ENCODE measurements at places on chromosomes 1 and 21.

DNA sequence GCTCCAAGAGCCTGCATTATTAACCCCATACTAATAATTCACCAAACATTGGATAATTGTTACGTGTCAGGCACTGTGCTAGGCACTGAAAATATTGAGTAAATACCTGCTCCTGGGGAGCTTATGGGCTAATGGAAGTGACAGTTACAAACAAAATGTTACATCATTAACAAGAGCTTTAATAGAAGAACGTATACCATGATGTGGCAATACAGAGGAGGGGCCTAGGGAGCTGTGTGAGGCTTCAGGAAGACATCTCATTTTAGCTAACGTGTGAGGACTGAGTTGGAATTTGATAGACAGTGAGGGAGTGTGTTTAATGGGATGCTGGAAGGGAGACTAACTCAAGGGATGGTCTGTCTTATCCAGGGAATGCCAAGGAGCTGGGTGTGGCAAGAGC is 16.5 kb upstream of the TSPAN2 start:
- DNase-seq, result no peak

- DNase-seq, result no peak
These were observed 53.7 kb downstream of the ZBTB8A start for GRCh38 chr1:32592943-32593342.

DNA sequence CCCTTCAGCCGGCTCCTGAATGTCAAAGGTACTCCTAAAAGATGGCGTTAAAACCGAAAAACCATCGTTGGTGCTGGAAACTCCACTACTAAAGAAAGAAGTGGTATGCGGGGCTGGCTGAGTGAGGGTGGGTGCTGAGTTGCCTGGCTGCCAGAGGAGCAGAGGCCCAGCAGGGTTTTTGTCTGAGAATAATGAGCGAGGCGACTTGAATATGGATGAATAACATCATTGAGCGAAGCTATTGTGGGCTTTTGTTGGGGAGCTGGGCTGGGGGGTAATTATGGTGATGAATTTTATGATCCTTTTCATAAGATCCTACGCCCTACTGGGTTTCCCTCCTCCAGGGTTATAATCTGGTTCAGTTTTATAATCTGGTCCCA is 2.0 kb downstream of the PDPN start:
- no peak for DNase-seq

- no peak for DNase-seq
These were observed 145.9 kb downstream of the PGBD5 start for GRCh38 chr1:230280054-230280795.

DNA sequence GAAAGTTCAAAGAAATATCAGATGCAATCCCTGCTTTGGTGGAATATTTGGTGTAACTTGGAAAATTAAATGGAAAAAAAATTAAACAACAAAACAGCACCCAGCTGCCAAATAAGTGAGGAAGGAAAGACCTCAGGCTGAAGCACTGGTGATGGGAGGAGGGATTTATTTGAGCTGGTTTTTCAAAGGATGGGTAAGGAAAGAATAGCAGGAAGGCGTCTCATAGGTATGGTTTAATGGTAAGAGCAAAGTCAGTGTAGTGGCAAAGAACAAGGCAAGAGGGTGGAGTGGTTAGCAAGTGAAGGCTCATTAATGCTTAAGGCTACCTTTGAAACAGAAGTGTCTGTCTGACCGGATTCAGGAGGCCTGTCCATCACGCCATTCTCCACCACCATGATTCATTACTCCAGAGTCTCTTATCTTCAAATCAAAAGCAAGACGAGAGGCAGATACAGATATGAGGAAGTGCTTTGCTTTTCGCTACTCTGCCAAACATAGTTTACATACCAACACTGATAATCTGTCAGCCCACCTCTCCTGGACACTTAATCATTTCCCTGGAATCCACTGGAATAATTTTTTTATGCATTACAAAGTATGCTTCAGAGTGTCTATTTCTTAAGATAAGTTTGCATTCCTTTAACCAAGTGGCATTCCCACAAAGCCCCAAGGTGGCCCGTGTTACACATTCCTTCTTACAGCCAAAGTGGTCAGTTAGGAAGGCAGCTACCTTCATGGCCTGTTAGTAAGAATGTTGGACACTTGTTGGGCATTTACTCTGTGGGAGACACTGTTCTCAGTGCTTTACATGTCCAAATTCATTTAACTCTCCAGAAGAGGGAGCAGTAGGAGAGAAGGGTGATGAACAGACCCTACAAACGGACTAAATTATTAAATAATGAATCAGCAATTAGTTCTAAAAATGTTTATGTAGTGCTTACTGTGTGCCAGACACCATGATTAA is 146.6 kb downstream of the ROR1 start:
- DNase-seq, result no peak

DNA sequence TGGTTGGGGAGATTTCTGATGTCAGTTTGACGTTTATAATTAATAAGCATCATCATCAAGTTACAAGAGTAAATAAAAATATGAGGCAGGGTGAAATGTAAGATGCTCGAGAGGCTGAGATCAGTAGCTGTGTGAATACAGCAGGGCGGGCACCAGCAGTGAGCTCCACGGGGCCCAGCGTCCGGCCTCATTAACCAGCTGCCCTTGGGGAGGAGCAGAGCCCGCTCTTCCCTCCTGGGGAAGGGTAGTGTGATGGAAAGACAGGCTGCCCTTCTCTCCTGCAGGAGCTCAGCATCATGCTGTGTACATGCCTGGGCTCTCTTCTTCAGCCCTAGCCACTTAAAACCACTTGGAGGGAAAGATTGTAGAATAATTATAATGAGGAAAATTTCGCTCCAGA is 23.4 kb downstream of the PDE9A start:
- DNase-seq, result no peak

DNA sequence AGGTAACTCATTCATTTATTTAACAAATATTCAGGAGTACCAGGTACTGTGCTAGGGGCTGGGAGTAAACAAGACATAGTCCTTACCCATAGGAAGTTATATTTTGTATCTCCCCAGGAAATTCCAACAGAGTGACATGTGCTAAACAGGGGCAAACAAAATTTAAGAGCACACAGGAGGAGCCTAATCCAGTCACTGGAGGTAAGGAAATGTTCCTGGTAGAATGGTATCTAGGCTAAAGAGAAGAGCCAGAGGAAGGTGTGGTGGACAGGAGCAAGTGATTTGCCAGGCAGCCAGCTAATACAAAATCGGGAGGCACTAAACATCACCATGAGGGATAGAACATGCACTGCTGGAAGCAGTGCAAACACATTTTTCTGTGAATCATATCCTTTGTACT is 10.4 kb downstream of the TEX38 start:
- DNase-seq, result no peak

- no peak for DNase-seq
These were observed 274.3 kb downstream of the USP25 start for GRCh38 chr21:16004086-16004485.

DNA sequence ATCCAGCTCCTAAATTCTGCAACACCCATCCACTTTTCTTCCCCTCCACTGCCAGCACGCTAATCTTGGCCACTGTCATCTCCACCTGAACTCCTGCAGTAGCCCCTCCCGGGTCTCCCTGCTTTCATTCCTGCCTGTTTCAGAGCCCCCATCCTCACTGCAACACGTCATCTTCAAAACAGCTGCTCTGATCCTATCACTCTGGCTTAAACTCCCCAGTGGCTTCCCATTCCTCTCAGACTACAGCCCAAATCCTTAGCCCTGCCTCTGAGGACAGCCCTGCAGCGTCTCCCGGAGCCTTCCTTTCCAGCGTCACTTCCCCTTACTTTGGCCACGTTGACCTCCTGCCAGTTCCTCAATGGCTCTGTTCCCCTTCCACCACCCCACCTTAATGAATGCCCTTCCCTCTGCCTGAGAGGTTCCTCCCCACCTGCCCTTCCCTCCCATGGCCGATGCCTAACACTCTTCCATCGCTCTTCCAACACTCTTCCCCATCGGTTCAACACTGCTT is 22.9 kb upstream of the IFNAR2 start:
- DNase-seq, result no peak

DNA sequence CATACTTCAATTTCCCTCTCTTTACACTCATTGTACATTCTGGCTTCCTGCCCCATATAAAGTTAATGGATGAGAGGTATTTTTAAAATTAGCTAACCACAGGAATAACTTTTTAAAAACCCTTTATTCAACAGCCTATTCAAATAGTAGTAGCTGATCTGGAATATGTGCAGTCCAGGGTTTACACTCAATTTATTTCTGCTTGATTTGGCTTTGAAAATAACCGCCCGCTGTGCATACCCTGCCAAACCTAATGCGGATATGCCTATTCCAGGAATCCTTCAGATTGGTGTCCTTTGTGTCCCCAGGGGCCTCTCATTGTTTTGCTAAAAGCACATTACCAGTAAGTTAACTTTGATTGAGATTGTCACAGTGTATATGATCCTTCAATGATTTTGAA is 1686.2 kb downstream of the PLA2G4A start:
- no peak for DNase-seq

GRCh38 chr1:148362626-148363438 is 120.3 kb downstream of the PPIAL4G start:
- DNase-seq, result no peak

DNA sequence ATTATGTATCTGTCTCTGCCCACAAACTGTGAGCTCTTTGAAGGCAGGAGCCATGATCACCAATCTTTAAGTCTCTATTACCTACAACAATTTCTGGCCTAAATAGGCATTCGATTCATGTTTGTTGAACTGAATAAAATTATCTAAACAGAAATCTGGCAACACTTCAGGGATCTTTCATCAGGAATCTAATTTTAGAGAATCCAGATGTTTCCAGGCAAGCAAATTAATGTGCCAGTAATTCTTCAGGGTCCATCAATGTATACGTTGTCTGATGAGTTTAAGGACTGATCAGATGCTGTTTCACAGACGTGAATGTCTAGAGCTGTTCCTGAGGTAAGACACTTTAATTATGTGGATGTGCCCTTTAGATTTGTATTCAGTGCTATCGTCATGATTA is 524.4 kb downstream of the PTPRC start:
- no peak for DNase-seq

DNA sequence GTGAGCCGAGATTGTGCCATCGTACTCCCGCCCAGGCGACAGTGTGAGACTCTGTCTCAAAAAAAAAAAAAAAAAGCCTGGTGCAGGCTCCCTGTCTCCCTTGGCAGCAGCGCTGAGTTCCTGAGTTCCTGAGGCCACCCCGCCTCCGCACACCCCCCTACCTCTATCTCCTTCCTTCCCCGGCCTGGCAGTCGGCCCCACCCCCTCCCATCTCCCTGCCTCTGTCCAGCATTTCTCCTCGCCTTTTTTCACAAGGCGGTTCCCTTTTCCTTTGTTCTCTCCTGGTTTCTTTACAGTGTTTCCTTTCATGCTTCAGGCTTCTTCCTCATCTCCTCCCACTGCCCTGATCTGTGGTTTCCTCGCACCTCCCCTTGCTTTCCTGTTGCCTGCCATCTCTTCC is 2.7 kb downstream of the RORC start:
- DNase-seq, result no peak

- DNase-seq, result no peak
These were observed 144.6 kb downstream of the CLIC6 start for GRCh38 chr21:34813266-34813894.

DNA sequence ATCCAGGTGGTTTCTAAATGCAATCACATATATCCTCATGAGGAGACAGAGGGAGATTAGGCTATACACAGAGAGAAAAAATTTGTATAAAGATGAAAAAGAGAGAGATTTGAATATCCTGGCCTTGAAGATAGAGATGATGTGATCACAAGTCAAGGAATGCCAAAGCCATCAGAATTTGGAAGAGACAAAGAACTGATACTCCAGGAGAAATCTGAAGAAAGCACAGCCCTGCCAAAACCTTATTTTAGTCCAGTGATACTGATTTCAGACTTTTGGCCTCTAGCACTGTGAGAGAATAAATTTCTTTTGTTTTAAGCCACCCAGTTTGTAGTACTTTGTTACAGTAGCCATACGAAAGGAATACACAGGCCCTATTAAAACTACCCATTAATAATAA is 33.4 kb downstream of the DOCK7 start:
- DNase-seq, result no peak

DNA sequence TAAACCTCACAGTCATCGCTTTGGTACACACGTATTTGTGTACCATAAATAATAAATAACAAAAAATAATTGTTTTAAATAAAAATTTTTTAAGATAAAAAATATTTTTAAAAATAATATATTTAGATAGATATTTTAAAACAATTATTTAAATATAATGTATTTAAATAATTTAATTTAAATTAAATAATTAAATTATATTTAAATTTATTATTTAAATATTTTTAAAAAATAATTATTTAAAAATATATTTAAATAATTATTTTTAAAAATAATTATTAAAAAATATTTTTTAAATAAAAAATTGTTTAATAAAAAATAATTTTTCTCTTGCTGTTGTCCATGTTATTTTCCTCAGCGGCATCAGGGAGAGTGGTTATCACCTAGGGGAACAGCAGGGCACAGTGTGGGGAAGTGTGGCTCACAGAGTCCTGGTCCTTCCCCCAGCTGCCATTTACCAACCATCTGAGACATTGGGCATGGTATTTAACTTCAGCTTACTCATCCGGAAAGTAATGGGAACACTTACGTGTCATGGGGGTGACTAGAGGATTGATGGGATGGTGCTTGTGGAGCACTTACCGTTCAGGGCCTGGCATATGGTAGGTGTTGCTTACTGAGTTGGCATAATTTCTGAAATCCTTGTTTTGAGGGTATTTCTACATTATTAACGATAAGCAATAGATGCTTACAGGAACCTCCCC is 92.9 kb upstream of the TSPAN2 start:
- no peak for DNase-seq

GRCh38 chr1:78491451-78492071 is 787 bp downstream of the PTGFR start:
- peak; percentile 68 for DNase-seq

GRCh38 chr1:218679391-218679790 is 334.3 kb downstream of the TGFB2 start:
- DNase-seq, result no peak

- DNase-seq, result no peak
These were observed 170.4 kb downstream of the ACTL8 start for GRCh38 chr1:17925290-17926237.

GRCh38 chr1:230744382-230744781 is 2.8 kb upstream of the CAPN9 start:
- no peak for DNase-seq

- DNase-seq, result no peak
These were observed 3.0 kb downstream of the SWT1 start for GRCh38 chr1:185159966-185160365.

- DNase-seq, result no peak
These were observed 156.8 kb upstream of the KCND3 start for GRCh38 chr1:112146201-112146715.

DNA sequence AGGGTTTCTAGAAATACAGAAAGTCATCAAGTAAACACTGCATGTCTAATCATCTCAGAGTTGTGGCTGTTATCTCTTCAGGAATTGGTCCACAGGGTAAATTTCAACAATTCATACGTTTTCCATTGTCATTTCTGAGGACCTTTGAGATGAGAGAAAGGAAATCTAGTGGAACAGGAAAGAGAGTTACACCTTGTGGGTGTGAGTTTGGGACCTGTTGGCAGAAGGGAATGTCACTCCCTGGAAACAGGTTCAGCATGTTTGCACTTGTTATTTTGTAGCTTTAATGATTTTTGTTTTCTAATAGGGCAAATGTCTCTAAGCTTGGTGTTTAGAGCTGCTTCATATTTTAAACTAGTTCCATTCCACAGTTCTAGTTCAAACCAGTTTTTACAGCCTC is 5.6 kb downstream of the TMEM167B start:
- no peak for DNase-seq

GRCh38 chr1:43809097-43809673 is 101.8 kb downstream of the ST3GAL3 start:
- DNase-seq, result no peak

Data from lower leg skin (tissue), 4 donors.